ENCODE measurements at places on chromosomes 2 and 18. TPM values are rescaled to one million over a fixed set of nuclear protein-coding genes. Genes with fewer than 3 reads are reported as not detected.

The LRRC30 gene
- polyA plus RNA-seq: not detected

The DSC2 gene
- 1.6 TPM for polyA plus RNA-seq

The POTEF gene
- not detected for polyA plus RNA-seq

The SULT1C4 gene
- polyA plus RNA-seq: 4.6 TPM

The FAM237A gene
- not detected for polyA plus RNA-seq

The EFEMP1 gene
- polyA plus RNA-seq: 244 TPM

The CCDC178 gene
- polyA plus RNA-seq: 1.5 TPM

The TMEM150A gene
- 39.0 TPM for polyA plus RNA-seq

The CHPF gene
- 48.6 TPM for polyA plus RNA-seq

The WDR33 gene
- 15.7 TPM for polyA plus RNA-seq

The SIX3 gene
- not detected for polyA plus RNA-seq

The IL1R1 gene
- 72.7 TPM for polyA plus RNA-seq

The POTEJ gene
- not detected for polyA plus RNA-seq

The CTAGE1 gene
- not detected for polyA plus RNA-seq

All from urinary bladder (tissue), 4 donors.